ENCODE measurements at places on chromosomes 1 and 21.

GRCh38 chr1:205827623-205828022 is 14.6 kb upstream of the SLC41A1 start:
- DNase-seq, result no peak

DNA sequence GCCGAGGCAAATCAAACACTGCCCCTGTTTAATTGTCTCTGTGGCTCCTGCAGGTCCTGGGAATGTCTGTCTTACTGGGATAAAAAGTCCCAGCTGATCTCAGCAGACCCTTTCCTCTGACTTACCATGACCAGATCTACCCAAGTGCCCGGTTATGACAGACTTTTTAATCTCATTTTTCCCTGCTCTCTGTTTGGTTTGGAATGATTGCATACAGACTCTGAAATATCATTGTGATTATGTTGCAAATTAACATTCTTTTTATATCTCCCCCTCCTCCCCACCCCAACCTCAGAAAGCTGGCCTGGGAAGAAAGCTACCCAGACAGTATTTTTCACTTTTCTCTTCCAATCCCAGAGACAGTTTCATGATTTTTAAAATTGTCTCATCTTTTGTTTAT is 16.3 kb downstream of the RAB7B start:
- no peak for DNase-seq

DNA sequence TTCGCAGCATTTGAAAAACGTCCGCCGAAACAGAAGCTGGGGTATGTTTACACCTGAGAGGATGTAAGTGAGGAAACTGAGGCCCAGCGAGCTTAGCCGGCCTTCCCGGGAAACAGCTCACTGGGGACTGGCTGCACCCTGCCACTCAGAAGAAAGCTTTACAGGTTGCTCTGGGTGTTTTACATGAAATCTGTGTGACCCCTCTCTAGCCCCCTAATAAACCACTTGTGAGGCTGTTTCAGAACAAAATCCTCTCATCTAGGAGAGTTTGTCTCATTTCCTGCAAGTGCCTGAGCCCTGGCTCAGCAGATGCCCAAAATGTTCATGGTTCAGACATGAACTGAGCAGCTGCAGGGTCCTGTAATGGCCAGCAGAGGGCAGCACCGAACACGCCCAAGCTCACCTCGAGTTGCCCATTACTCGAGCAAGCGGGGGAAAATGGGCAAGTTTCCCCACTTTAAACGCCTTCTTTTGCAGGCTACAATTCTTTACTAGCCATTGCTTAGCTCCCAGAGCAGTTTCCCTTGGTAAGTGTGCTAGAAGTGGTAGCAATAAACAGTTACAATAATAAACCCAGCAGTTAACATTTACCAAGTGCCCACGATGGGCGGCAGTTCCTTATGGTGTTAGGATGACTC is 76.4 kb downstream of the FHAD1 start:
- DNase-seq, result peak; percentile 49

- no peak for DNase-seq
These were observed 100.5 kb downstream of the GLIS1 start for GRCh38 chr1:53638360-53639035.

DNA sequence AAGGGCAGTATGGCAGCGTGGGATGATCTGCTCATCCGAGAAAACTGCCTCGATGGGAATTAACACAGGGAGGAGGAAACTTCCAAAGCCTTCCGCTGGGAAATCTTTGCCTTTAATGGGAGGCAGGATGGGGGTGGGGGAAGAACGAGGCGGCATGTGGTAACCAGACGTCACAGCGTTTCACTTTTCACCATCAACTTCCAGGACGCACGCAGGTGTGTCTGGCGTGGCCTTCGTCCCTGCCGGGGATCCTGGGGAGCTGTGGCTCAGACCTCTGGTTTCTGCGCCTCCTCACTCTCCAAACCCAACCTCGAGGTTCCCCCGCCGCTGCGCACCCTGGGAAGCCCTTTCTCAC is 282 bp downstream of the RSPH1 start:
- DNase-seq, result no peak

- DNase-seq, result no peak
These were observed 25.0 kb upstream of the SLAMF1 start for GRCh38 chr1:160671603-160672517.

DNA sequence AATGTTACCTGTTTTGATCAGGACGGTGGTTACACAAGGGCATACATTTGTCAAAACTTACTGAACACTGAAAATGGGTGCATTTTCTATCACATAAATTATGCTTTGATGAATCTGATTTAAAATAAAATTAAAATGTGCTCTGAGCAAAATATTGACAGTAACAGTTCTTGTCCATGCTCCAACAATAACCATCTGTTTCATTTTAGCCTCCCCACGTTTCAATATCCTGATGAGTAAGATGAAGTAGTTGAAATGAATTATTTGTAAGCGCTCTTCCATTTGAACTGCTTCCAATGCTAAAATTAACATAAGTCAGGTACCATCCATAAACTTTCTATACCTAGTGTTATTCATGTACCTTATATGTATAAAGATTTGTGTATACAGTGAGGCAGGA is 365.4 kb downstream of the LTN1 start:
- DNase-seq, result no peak

DNA sequence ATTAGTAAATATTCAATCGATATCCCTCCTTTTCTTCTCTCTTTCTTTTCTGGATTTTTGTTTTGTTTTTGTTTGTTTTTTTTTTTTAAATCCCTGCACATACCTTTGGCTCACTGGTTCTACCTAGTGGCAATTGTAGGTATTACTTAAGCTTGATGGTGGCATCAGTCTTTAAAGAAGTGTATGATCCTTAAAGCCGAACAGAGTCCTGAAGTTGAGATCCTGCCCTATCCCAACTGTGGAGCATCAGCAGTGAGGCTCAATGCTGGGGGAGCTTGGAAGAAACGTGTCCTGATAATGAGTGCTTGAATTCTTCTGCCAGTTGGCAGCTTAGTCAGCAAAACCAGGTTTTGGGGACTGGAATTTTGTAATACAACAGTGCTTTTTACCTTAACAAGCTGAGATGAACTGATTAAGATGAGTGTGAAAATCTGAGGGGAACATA is 60.8 kb downstream of the FASLG start:
- DNase-seq, result no peak

DNA sequence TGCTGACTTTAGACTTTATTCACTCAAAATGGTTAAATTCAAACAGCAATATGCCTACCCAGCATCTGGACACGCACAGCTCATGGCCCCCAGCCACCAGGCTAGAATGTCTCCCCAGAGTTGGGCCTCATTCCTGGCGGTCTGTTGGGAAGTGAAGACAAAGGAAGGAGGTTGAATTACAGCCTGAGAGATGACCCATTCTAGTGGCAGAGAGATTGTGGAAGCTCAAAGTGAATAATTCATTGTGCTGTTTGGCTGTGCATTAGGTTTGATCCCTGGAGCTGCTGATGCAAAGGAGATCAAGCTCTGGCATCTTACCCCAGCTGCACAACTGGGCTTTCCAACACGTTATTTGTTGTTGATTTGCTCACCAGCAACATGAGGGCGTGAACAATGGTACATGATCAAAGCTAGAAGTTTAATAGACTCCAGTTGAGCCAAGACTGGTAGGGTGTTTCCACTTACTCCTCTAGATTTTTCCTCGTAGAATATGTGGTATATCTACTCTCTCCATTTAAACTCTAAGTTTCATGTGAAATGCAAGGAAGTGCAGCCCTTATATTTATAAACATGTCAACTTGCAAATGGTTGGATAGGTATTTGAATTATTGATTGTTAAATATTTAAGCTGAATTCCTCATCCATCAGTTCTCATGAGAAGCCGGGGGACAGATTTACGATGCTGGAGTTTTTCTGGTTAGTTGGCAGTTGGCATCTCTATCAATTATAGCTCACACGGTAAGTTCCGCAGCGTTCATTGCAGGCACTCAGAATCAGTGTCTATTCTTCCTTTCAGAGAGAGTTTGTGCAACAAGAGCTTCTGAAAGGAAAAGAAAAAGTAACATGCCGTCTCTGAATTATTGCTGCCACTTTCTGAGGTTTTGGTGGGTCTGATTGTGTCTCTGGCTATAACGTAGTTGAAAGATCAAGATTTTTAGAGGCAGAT is 222.7 kb downstream of the TM2D1 start:
- DNase-seq, result no peak

GRCh38 chr1:66055092-66055491 is 262.4 kb downstream of the PDE4B start:
- no peak for DNase-seq

DNA sequence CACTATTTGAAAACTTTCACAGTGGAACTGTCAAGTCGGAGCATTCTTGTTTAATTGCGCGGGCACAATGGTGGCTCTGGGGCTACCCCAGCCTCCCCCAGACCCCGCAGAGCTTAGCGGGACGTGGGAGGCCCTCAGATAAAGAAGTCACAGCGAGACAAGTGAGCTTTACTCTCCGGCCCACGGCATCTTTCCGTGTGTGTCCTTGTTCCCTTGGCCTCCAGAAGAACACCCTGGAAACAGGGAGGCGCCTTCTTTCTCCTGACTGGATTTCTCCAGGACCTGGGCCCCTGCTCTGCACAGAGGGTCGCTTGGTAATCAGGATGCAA is 382.8 kb downstream of the RRAGC start:
- no peak for DNase-seq

DNA sequence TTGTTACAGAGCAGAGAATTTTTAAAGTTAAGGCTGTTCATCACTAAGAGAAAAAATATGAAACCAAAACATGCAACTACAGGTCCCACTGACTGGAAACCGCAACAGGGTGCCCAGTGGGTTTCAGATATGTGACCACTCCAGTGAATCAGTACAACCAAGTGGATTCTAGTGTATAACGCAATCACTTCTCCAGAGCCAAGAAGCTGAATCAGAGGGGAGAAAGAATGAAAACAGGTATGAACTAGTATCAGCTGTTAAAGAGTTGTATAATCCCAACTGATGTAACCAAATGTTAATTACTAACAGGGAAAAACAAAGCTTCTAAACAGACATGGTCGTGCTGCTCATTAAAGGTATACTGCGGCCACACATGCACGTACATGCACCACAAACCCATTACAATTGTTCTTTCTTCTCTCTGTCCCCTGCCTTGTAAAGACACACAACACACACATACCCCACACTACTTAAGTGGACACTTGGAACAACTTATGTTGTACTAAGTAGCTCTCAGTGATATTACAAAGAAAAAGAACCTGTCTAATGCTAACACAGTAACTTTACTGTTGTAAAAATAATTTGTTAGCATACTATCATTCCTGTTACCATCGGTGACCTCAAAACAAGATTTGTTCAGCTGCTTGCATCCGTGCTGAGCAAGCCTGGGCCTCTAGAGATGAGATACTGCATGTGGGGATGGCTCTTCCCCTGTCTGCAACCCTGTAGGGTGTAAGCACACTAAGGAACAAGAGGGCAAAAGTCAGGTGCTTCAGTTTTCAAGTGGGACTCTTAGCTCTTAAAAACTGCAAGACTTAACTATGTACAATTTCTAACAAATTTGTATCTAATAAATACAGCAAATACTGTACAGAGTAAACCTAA is 74.2 kb downstream of the PTPN14 start:
- no peak for DNase-seq

DNA sequence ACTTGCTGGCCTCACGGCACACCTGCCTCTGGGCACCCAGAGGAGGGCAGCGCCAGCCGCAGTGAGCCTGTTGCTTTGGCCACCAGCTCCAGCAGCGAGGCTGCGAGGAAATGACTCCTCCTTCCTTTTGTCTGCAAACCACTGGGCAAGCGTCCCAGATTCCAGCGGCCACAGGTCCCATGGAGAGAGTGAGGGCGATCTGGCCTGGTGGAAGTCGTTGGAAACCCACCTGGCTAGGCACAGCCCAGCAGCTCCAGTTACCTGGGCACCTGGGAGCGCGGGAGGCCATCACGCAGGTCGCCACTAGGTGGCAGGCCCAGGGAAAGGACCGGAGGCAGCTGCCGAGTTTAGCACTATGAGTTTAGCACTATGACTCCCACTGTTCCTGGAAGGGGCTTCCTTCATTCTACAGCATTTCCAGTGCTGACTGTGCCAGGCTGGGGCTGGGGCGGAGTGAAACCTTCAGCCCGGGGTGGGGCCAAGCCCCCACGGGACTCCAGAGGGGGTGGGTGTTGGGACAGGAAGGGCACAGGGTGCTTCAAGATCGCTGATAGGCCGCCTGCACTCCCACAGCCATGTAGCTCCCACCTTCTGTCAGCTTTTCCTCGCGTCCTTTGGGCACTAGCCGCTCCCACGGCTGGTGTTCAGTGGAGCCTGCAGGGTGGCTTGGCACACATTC is 1.1 kb upstream of the ESPN start:
- DNase-seq, result no peak

DNA sequence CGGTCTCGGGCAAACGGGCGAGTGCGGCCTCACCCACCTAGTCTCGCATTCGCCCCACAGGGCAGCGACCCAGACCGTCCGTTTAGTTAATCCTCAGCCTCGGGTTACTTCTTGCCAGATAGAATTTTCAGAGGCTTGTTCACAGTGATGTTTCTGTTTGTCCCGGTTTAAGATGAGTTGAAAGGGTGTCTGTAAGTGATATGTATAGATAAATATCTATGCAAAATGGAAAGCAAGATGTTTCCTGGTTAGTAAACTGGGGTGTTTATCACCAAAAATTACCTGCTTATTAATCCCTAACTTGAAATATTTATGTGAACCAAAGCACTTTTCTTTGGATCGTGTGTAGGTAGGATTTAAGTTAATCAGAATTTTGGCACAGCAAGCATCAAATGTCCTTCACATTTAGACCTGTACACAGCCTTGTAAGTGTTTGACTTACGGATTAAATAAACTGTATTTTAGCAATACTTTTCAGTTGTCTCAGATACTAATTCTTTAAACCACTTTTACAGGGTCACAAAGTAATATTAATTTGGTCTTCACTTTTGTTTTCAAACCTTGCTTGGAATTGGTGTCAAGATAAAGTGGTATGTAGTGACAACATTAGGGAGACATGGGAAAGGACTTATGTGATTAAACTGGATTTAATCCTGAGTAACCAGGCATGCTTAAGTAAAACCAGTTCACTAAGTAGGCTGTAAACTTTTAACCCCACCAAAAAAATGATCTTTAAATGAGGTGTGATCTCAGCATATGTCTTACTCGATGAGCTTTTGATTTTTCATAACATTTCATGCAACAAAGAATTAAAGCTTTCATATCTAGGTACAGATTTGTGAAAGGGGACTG is 914 bp downstream of the ZNF326 start:
- no peak for DNase-seq

- DNase-seq, result no peak
These were observed 2.7 kb downstream of the FAM110D start for GRCh38 chr1:26161415-26162219.

GRCh38 chr1:218880484-218881060 is 293.1 kb upstream of the LYPLAL1 start:
- DNase-seq, result no peak

DNA sequence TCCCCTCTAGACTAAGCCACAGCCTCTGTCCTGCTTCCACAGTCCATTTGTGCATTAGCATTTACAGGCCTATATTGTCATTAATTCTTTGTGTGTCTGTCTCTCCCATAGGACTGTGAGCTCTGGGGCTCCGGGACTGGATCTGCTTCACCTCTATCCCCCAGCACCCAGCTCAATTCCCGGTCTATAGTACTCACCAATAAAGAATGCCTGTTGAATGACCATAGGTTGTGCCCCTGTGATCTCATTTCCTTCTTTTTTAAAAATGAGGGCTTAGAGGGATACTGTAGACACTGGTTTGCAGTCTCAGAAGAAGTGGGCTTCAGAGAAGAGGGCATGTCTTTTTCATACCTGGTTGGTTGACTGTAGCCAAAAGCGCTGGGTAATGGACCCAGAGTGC is 8.8 kb upstream of the POU3F1 start:
- DNase-seq, result no peak
